COR-L47 (cell line): ENCODE measurements at places on chromosomes 3 and 15.

GRCh38 chr15:25810631-25811091 is 52.5 kb downstream of the ATP10A start:
- DNase-seq, result no peak

- no peak for DNase-seq
These were observed 244.2 kb upstream of the ST8SIA2 start for GRCh38 chr15:92149465-92149864.

- no peak for DNase-seq
These were observed 13.1 kb upstream of the BLOC1S6 start for GRCh38 chr15:45573961-45574629.

- DNase-seq, result no peak
These were observed 63.2 kb upstream of the MNS1 start for GRCh38 chr15:56528136-56528535.

- no peak for DNase-seq
These were observed 6.4 kb upstream of the FMN1 start for GRCh38 chr15:33200903-33201302.

- DNase-seq, result no peak
These were observed 11.5 kb upstream of the RPS17 start for GRCh38 chr15:82551646-82552247.
